AG09309 (cell line): ENCODE measurements at places on chromosomes 5 and 9.

- no peak for DNase-seq
Measured at GRCh38 chr5:43567967-43568366, 11.1 kb upstream of the PAIP1 start.

DNA sequence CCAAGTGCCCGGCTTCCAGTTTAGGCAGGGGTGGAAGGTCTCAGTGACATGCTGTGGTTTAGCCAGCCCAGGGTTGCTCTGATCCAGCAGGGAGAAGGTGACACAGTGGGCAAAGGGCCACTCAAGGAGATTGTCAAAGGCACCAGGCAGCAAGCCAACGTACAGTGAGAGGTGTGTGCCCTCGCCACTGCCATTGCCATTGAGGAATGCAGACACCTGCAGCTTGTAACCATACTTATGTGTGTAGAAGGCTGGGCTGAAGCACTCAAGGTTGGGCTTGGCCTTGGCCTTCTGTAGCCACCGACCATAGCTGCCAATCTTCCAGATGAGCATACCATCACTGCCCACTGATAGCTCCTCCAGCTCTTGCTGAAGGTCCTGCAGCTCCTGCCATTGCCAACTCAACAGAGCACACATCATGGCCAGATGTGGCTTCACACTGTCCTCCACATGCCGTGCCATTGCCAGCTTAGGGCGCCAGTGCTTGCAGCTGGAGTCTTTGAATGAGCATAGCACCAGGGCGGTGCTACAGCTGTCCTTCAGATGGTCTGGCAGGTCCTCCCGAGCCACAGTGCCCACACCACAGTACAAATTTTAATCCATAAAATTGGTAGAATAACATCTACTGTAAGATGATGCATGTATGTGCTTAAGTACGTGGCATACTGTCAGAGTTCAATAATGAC is 59.7 kb upstream of the HMHB1 start:
- no peak for DNase-seq

GRCh38 chr9:116859763-116860162 is 172.7 kb downstream of the TRIM32 start:
- no peak for DNase-seq

DNA sequence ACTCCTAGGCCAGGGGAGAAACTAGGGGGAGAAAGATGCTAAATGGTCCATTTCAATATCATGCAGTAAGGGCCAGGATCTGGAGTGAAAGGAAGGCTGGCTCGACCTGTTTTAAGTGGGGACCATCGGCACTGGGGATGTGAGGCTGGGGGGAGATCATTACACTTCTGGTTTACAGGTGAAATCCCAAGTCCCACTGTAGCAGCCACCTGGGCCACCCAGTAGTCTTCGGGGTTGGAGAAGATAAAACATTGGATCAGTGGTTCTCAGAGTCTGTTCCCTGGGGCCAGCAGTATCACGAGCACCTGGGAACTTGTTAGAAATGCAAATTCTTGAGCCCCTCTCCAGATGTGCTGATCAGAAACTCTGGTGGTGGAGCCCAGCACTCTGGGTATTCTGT is 111.3 kb upstream of the ALDH1B1 start:
- DNase-seq: no peak

DNA sequence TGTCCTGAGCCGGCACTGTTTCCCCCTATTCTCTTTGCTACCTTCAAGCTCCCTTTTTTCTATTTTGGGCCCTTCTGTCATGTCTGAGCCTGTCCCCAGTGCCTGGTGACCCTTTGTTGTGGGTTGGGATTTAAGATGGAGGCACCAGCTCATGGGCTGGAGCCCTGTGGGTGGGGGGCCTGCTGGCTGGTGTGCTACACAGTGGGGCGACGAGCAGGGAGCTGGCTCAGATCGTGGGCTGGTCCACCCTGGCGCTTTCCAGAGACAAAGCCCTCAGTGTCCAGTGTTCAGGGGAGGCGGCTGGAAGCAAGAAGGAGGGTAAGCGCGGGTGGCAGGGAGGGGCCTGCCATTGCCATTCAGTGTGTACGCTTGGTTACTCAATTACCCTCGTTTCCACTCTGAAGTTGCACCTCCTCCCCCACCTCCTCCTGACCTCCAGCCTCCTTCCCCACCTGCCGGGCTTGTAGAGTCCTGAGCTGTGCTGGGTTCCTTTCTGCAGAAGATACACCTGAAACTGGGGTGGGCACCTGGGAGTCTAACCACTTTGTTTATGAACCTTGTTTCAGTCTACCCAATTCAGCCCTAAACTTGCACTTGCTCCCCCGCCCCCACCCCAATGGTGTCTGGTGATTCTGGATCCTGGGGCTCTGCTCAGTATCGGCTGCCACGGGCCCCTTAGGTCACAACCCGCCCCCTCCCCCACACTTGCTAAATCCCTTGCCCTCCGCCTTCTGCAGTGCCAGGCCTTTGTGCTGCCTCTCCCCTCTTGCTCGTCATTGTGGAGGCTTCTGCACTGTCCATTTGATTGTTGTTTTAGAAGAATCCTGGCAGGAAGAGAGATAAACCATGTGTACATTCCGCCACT is 49.9 kb downstream of the MVB12B start:
- DNase-seq: no peak

DNA sequence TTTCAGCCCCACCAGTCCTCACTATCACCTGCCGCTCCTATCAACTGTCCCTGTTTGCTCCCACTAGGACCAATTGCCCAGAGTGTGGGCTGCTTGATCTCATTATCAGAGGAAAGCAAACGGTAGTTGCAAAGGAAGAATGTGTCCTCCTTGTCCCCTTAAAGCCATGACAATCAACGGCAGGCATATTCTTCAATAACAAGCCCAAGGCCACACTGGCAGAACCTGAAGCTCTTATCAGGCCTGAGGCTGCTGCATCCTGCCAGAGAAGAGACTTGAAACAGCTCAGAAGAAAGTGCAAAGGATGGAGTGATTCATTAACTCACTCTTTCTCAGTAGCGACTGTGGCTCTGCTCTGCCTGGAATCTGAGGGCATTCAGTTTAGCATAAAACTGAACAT is 39.2 kb upstream of the MAN2A1 start:
- DNase-seq: no peak

DNA sequence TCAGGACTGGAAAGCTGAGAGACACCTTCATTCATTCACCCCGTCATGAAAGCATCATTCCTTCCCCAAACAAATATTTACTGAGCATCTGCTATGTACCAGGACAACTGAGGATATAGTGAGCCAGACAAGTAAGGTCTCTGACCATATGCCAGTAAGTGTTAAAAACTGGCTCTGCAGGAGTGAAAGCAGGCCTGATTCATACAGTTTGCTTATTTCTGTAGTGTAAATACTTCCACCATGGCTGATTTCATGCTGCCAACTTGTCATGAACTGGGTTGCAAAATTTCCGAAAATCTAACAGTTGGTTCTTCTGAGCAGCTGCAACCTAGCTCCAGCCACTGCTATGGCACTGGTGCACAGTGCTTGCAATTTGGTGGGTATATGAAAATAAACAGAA is 68.1 kb downstream of the YIPF5 start:
- DNase-seq: no peak

GRCh38 chr9:131799177-131799823 is 59.4 kb upstream of the RAPGEF1 start:
- DNase-seq: no peak

GRCh38 chr5:2872676-2873075 is 121.2 kb upstream of the IRX2 start:
- DNase-seq: no peak

DNA sequence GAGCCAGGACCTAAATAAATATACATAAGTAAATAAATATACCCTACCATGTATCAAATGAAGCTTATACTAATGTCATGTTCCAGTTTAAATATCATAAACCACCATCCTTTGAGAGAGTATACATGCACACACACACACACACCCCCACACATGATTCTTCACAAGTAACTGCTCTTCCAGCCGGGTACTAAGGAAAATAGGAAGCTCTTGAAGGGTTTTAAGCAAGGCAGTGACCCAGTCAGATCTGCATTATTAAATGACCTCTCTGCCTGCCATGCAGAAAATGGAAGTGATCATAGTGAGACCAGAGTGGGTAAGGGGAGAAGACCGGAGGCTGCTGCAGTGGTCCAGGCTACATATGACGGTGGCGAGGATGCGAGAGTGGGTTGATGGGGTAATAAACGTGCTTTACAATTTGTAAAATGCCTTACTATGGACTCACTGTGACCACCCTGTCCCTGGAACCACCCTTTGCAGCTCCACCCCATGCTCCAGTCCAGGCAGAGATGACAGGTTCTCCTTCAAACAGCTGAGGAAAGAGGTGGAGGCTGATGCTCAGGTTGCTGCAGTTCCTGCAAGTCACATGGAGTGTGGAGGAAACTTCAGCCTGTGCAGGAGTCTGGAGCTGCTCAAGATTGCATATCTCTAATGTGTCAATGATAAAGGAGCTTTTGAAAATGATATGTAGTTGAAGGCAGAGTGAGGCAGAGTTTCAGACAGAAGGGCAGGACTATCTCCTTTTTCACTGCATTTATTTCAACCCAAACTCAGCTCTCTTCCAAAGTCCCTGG is 38.8 kb upstream of the NDFIP1 start:
- DNase-seq: no peak

DNA sequence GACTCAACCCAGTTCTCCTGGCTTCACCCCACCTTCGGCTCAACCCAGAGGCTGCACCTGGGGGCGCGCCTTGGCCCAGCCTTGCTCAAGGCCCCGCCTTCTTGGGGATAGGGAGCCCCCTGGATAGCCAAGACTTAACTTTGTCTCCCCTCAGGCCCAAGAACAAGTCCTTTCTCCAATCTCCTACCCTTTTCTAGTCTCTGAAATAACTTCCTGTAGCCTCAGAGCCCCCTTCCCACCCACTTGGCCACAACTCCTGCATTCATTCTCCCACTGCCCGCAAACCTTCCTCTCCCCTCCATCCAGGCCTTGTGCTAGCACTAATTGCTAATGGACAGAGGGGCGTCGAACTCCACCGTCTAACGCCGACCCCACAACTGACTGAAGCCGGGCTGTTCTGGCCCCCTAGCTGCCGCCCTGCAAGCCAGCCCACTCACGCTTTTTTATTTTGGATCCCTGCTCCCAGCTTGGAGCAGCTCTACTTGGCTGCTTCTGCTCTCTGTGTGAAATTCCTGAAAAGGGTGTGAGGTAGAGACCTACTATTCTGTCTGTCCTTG is 579 bp upstream of the ASTN2 start:
- no peak for DNase-seq

GRCh38 chr5:54651482-54652076 is 134.0 kb downstream of the SNX18 start:
- DNase-seq: no peak

- no peak for DNase-seq
Measured at GRCh38 chr5:77337246-77337645, 126.8 kb downstream of the PDE8B start.

GRCh38 chr9:135356021-135356420 is 123.6 kb upstream of the PPP1R26 start:
- DNase-seq: no peak

- no peak for DNase-seq
Measured at GRCh38 chr5:44497606-44498005, 108.4 kb upstream of the FGF10 start.

- no peak for DNase-seq
Measured at GRCh38 chr5:73351593-73351992, 97.0 kb downstream of the FOXD1 start.

DNA sequence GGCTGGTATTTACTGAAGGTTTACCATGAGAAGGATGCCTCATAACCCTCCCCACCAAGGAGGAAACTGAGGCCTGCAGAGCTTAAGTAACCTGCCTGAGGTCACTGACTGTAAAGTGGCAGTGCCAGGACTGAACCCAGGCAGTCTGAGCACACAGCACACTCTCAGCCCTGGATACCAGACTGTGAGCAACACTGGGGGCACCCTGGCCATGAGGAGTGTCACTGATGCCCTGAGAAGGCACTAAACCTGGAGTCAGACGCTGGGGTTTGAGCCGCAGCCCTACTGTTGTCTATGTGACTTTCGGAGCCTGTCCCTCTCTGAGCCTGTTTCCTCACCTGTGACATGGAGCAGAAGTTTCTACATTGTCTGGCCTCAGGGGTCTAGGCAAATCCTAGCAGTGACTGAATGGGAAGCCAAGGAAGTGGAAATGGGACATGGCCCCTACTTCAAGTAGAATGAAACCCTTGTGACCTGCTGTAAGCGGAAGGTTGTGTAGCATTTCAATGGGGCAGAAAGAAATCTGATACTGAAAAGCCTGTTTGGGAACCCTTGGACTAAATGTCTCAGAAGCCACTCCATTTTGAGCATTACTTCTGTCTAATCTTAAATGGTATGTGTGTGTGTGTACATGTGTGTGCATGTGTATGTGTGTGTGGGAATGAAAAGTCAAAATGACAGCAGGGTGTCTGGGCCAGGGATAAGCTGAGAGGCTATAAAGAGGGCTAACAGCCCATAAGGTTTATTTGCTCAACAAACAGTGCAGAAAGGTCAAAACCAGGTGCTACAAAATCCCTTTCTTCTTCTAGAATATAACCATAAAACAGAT is 36.0 kb downstream of the B4GALT1 start:
- no peak for DNase-seq

DNA sequence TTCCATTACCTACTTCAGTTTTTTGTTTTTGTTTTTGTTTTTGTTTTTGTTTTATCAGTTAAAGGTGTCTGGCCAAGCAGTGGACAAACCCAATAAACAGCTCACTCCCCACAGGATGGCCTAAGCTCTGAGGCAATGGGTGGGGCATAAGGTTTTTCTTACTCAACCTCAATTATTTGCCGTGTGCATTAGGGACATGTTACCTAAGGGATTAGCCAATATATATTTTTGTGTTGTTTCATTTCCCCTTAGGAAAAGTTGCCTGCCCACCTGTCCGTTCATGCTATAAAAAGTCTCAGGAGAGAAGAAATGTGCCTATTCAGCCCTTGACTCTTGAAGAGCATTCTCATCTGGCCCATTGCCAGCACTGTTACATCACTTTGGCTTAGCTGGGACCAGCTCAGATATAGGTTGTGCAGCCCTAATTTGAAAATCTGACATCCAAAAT is 7.3 kb downstream of the SH3RF2 start:
- DNase-seq: no peak

DNA sequence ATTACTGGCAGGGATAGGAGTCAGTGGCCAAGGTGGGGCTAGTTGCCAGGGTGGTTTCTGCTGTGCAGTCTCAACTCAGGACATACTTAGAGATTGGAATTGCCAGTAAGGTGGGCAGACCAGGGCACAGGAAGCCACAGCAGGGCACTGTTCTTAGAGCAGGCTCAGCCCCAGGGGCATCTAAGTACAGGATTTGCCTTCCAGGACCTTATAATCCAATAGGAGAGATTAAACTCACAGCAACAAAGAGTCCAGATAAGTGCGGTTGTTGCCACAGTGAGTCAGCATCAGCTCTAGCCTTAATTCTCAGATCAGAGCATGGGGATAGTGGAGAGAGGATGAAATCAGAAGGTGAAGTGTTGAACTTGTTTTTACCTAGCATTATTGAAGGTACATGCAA is 265.8 kb upstream of the TRPC7 start:
- no peak for DNase-seq

GRCh38 chr5:66796305-66797292 is 200.4 kb downstream of the MAST4 start:
- DNase-seq: no peak

GRCh38 chr5:24854850-24855249 is 210.1 kb upstream of the CDH10 start:
- DNase-seq: no peak

- no peak for DNase-seq
Measured at GRCh38 chr9:108836781-108837180, 19.0 kb downstream of the ACTL7B start.

GRCh38 chr5:17655921-17656320 is 21.7 kb downstream of the TAF11L14 start:
- no peak for DNase-seq

- no peak for DNase-seq
Measured at GRCh38 chr5:34656001-34656699, at the start of gene RAI14. RAI14 (plus strand) TSS chr5:34656328; CDS start chr5:34686920, 30,592 bp downstream.
